ENCODE measurements at places on chromosomes 7 and 10.

GRCh38 chr10:59393349-59393748 lies 31.0 kb upstream of the FAM13C start:
- DNase-seq: no peak

- DNase-seq: no peak
Observed at GRCh38 chr10:95260909-95261552, 29.8 kb downstream of the PDLIM1 start.

- DNase-seq: peak; percentile 50
Observed at GRCh38 chr7:100044718-100045117, 4.9 kb upstream of the ZSCAN21 start.

GRCh38 chr7:45145881-45146280 lies 11.7 kb upstream of the RAMP3 start:
- no peak for DNase-seq

- no peak for DNase-seq
Observed at GRCh38 chr7:54260941-54261371, 281.2 kb upstream of the VSTM2A start.

DNA sequence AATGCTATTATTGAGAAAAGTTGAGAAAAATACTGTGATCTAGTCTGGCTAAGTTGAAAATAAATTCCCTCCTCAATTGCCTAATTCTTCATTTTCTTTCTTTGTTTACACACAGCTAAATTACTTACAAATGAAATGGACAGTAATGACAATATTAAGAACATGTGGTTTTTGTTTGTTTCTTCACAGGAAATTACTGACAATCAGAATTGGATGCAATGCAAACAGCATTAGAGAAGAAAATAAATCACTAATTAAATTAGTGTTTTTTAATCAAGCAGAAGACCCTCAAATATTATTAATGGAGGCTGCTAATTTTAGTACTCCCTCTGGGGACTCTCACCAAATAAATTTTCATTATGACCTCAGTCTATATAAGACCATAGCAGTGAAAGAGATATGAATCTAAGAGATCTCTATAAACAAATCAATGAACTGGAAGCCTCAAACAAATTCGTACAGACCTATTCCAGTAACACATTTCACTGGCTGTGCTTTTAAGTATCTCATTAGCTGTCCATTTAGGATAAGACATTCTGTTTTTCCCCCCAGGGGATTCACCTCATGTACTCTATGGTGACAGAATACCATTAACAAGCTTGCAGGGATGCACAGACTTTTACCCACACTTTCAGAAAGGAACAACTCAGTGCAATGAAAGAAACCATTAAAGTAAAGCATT lies 202.0 kb upstream of the DGKB start:
- no peak for DNase-seq

- no peak for DNase-seq
Observed at GRCh38 chr10:71796749-71797405, 23.6 kb upstream of the VSIR start.

DNA sequence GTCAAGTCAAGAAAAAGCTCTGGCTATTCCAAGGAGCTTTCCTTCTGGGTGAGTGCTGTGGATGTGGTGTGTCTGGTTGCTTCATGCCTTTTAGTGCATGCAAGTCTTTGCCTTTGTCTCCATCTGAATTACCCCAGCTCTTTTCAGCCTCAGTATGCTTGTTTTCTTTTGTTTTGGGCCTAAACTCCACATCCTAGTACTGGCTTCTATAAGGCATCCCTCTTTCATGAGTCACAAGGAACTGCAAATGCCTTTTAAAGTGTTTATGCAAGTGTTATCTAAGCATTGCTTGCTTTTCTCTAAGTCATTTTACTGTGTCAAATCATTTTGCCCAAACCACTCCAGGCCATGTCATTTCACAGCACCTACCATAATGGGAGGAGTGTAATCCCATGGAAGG lies 132.1 kb downstream of the PLCE1 start:
- no peak for DNase-seq

- DNase-seq: no peak
Observed at GRCh38 chr7:110486549-110486948, 604.4 kb upstream of the LRRN3 start.

DNA sequence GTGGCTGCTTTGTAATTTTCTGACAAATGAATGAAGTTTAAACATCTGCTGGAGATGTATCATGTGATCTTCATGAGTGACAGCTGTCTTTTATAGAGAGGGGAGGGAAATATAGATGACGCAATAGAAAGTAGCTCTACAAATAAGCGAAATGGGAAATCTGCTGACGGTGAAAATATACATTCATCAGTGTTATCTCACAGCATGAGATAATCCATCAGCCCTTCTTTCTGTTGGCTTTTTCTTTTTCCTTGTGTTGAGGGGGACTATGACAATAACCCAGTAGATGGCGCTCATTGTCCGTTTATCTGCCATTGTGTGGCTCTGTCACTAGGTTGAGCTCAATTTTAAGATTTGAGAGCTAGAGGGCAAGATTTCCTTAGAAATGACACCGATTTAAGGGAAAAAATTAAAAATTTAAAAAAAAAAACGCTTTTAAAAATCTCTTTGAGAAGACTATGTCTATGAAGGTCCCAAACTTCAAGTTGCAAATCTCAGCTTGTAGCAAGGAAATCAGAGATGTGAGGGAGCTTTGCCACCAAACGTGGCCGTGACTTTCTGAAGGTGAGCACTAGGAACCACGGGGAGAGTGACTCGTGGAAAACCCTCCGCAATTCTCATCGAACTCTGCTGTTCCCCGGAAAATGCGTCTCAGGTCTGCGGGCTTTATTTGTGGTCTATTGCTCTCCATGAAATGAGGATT lies 114.6 kb upstream of the SFMBT2 start:
- DNase-seq: peak; percentile 76

DNA sequence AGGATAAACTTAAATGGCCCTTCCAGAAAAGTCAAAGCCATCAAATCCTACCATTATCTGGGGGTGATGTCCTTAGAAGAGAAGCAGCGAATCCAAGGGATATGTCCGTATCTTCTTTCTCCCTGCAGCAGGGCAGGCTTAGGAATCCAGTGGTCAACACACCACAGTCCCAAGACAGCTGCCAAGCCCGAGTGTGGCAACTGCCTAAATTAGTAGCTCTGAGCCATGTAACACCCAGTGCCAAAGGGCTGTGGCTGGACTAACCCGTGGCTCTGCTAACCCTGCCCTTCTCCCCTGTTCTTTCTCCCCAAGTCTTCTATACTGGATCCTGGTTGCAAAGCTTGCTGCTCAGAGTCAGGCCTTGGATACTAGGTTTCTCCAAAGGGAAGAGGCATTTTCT lies 74.8 kb downstream of the CDK1 start:
- no peak for DNase-seq

DNA sequence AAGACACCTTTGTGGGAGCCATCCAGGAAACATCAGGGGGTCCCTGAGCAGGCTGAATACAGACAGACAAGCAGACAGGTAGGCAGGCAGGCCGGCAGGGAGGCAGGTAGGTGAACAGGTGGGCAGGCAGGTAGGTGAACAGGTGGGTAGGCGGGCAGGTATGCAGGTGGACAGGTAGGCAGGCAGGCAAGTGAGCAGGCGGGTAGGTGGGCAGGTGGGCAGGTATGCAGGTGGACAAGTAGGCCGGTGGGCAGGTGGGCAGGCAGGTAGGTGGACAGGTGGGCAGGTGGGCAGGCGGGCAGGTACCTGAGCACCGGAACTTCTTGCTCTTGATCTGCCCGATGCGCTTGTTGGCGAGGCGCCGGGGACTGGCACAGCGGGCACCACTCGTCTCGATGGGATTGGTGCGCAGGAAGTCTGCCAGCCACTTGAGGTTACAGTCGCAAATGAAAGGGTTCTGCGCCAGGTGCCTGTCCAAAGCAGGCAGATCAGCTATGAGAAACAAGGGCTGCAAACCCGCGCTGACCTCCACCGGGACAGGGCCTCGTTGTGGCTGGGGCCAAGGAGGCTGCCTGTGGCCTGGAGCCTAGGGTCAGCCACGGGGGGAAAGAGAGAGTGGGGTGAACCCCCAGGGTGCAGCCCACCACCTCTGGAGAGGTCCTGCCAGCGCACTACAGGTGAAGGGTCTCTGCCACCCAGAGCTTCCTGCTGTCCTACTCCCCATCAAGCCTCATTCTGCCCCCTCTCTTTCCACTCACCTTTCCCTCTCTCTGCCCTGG lies 136.9 kb downstream of the SLIT1 start:
- DNase-seq: no peak

GRCh38 chr10:86257683-86258082 lies 108.9 kb downstream of the GRID1 start:
- no peak for DNase-seq

- no peak for DNase-seq
Observed at GRCh38 chr7:27971171-27971812, 209.3 kb downstream of the JAZF1 start.

DNA sequence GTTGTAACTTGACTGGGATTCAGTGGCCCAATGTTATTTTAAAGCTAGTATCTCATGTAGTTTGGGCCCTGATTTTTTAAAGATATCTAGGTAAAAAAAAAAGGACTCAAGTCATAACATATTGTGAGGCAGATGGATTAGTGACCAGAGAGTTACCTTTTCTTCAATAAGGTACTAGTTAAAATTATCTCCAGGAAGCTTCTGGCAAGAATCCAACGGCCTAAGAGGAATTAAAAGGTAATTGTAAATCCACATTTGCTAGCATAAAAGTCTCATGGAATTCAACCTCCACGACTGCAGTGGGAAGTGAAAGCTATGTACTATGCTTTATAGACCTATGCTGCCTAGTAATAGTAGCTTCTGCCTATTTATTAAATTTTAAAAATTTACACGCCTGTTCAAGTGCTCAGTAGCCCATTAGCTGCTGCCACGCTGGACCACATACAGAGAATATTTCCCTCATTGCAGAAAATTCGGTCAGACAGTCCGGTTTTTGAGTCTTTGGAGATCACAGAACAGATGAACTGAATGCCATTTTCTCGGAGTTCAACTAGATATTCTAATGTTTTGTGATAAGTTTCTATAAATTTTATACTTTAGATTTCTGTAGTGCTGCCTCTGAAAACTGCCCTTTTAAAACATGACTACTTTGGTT lies 118.4 kb downstream of the NSUN6 start:
- no peak for DNase-seq

DNA sequence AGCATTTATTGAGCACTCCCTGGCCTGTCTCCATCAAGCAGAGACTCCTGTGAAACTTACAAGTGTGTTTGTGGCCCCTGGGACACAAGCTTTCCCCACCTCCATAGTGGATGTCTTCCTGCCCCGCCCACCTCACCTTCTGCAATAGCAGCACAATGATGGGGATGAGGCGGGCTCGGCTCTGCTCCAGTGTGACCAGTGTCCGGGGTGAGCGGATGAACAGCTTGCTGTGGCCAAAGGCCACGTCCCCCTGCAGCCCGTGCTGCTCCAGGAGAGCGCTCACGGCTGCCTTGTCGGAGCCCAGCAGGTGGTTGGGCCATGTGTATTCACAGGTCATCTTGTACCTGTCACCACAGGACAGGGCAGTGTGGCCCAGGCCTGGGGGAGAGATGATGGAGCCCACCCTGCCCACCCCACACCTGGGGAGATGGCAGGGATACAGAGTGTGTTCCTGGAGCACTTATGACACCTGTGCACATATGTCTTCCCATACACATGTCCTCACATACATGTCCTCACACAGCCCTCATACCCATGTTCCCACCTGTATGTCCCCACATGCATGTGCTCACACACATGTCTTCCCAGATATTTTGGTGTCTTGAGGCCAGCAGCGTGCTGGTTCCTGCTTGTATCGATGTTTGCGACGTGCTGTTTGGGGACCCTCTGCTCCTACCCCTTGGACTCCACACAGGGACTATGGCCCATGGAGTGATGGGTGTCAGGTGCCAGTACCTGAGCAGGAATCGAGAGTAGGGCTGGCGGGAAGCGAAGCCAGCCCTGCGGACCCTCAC lies 12.7 kb downstream of the MYO1G start:
- no peak for DNase-seq
